ENCODE measurements at places on chromosomes 2 and 18.

- DNase-seq, result no peak
These were observed 91.7 kb upstream of the EPC2 start for GRCh38 chr2:148552675-148553331.

- no peak for DNase-seq
These were observed 35.1 kb downstream of the MAPRE2 start for GRCh38 chr18:35076135-35076924.

- DNase-seq, result no peak
These were observed 28.2 kb downstream of the LAMA1 start for GRCh38 chr18:7089369-7089768.

DNA sequence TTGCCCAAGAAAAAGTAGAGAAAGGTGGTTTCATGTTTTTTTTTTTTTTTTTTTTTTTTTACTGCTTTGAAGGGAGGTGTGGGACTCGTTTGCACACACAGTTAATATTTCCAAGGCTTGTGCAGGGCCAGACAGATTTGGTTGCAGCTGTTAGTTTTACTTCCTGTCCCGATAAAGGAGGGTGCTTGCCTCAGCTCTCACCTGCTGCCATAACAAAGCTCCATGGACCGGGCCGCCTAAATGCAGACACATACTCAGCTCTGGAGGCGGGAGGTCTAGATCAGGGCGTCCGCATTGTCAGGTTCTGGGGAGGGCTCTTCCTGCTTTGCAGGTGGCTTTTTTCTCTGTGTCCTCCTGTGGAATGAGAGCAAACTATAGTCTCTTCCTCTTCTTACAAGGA, 69.9 kb downstream of the ODC1 start:
- DNase-seq, result no peak

- no peak for DNase-seq
These were observed 245.8 kb downstream of the EIPR1 start for GRCh38 chr2:3131636-3132326.

DNA sequence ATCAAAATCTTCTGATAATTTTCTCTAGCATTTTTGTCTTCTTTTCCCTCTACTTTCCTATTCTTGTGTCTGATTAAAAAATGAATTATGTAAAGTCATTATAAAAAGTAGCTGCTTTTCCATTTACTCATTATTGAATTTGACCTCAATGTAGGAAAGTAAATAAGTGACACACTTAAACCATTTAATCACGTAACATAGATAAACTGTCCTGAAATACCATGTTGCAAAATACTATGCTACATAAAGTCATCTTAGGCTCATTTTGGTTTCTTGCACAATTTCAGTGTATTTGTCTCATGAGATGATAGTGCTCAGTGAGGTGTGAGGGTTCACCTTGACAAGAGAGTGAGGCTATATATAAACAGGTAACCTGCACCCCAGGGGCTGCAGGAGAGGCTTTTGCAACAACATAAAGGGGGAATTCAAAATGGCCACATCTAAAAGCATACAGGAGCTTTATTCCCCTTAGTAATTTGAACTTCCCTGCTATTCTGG, 502.7 kb downstream of the RNF144A start:
- DNase-seq, result no peak
